ENCODE measurements at places on chromosomes 12 and 14.

GRCh38 chr12:77766224-77766623, 64.5 kb upstream of the NAV3 start:
- DNase-seq, result no peak

DNA sequence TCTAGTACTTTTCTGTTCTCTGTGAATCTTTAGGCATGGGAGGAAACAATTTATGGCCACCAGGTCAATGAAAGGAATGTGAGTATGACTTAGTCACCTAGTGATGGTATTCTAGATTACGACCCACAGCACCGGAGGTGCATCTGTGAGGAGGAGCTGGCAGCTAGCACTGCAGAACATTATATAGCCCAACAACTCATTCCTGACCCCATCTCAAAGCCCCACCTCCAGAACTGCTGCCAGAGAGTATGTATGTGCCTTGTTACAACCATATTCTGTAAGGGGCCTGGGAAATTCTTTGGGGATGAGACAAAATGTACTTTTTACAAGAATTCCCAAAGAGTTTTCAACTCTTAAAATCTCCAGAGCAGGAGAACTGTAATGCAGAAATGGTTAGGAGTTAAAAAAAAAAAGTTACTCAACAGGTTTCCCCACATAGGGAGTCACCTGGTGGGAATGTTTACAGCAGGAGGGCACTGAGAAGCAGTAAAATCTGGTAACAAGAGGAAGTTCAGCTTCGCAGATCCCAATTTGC, 34.9 kb upstream of the CERS5 start:
- no peak for DNase-seq

DNA sequence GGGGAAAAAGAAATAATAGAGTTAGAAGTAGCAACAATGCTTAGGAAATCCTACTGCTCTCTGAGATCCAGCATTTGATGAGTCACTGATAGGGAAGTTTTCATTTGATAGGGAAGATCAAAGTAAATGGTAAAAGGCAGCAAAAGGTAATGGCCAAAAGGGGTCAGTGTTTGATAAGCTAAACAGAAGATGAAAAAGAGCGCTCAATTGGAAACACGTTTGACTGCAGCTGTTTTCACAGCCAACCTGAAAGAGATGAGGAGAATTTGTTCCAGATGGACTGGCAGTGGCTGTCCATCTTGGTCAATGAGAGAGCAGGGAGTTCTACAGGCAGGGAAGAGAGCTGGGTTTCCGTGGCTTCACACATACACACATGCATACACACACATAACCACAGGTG, 264.2 kb downstream of the TMEM132C start:
- DNase-seq, result no peak

DNA sequence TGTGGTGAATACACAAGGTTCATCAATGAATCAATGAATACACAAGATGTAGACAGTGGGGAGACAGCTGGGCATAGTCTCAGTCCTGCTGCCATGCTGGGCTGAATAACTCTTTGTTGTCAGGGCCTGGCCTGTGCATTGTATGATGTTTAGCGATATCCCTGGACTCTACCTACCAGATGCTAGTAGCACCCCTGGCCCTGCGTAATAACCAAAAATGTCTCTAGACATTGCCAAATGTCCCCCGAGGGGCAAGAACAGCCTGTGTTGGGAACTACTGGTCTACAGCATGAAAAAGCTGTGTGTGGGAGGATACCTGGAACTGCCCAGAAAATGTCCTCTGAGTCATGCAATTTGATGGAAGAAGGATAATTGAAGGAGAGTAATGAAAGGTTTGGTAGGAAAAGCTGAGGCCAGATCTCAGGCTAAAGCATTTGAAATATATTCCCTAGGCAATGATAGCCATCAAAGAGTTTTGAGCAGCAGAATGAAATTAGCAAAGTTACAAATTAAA, 128.2 kb downstream of the TMEM30B start:
- DNase-seq, result no peak

DNA sequence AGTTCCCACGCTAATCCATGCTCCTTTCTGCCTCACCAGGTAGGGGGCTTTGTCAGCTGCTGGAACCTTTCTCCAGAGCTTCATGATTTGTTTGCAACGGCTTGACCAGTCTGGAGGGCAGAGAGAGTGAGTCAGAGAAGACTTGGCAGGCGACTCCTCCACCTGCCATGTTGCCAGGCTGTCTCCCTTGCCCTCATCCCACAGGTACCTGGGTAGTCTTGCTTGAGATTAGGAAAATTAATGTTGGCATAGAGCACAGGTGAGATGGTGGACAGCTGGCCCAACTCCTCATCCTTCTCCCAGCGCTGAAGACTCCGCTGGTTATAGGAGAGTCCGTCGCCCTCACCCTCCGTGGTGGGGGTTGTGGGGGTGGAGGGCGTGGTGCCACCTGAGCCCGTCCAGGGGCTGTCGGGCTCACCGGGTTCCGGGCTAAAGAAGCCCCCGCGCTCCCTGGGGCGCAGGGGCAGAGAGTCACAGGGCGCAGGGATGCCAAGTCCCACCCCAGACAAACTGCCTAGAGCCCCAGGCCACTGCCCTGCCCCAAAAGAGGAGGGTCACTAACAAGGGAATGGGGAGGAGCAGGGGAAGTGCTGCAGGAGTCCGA, 18.6 kb downstream of the KMT2D start:
- DNase-seq, result no peak

DNA sequence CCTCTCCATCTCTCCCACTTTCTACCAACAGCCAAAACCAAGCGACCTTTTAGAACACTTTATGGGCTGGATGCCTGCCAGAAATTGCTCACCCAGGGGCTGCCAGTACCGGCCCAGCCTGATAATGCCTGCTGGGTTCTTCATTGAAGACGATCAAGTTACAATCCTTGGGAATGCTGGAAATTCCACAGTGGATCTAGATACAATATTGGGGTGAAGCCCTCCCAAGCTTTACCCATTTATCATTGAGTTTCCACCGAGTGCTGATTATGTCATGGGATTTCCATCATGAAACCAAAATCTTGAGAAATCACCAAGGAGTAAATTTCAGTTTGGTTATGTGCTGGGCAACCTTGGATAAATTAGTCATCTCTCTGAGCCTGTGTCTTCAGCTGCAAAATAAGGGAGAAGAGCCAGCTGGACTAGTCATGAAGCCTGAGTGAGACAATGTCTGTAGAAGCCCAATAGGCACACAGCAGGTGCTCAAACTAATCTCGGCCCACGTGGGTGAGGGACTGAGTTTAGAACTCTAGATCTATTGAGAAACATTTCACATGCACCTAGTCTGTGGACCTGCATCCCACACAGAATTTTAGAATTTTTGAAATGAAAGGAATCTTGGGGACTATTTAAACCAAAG, 75.5 kb upstream of the CLMN start:
- DNase-seq, result no peak

DNA sequence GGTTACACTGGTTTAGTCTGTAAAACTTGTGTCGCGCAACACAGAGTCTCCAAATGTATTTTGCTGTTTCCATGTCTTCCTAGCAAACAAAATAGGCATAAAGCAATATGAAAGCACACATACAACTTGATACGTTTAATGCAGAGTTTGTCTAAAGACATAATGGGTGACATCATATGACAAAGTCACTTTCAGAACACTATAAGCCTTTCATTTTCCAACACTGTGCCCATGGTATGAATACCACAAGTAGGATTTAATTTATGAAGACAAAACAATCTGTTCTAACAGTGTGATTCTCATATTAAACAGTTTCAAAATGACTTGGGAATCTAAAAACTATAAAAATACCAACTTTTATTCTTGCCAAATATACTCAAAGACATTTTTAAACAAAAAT, 58.4 kb downstream of the PTPN21 start:
- no peak for DNase-seq

DNA sequence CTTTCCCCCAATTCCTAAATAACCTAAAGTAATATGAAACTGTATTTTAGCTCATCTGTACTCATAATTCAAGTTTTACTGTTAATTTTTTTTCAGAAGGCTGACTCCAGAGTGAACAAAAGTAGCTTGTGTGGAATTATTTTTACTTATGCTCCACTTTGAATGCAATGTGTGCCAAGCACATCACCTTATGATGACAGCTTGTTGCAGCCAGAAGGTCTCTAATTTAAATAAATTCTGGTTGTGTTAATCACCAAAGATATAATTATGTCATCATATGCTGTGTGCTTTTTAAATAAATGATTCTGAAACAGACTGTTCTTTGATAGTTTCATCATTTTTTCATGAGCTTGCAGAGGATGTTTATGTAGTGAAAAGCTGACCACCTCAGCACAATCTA, 283.1 kb downstream of the TMEM117 start:
- DNase-seq, result no peak

- no peak for DNase-seq
Measured at GRCh38 chr14:100552524-100553125, 34.6 kb downstream of the BEGAIN start.

GRCh38 chr12:94615260-94616181, 34.8 kb downstream of the TMCC3 start:
- DNase-seq, result no peak

- no peak for DNase-seq
Measured at GRCh38 chr14:91232603-91233002, 11.9 kb downstream of the GPR68 start.

GRCh38 chr14:93493054-93493453, 62.3 kb downstream of the UNC79 start:
- no peak for DNase-seq

- no peak for DNase-seq
Measured at GRCh38 chr14:22781301-22781991, 15.0 kb downstream of the OXA1L start.

- DNase-seq, result no peak
Measured at GRCh38 chr14:70915415-70915814, 8.2 kb downstream of the PCNX1 start.

DNA sequence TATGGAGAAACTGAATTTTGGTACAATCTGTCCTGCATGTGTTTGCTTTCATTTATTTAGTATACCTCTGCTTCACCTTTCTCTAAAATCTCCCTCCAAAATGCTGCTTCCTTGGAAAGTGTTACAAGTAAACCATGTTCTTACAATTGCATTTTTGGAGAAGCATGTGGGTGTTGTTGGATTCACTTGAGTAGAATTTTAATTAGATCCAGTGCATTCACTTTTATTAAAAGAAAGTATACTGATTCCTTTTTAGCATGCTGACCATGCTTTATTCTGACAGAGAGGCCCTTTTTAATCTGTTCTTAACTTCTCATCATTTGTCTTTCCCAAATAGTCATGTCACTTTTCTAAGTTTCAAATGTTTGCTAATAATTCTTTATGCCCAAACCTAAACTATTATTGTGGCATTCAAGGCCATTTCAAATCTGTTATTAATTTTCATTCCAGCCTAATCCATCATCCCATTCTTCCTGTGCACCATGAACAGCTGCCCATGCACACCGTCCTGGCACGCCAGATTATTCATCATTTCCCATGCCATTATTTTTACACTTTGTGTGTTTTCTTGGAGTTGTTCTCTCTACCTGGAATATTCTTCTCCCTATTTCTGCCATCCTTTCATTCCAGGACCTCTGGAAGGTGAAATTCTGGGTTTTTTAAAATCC, 90.7 kb downstream of the METTL25 start:
- no peak for DNase-seq

- no peak for DNase-seq
Measured at GRCh38 chr14:76386944-76387782, 11.2 kb downstream of the ESRRB start.

GRCh38 chr12:4161718-4162117, 111.8 kb upstream of the CCND2 start:
- DNase-seq, result no peak

DNA sequence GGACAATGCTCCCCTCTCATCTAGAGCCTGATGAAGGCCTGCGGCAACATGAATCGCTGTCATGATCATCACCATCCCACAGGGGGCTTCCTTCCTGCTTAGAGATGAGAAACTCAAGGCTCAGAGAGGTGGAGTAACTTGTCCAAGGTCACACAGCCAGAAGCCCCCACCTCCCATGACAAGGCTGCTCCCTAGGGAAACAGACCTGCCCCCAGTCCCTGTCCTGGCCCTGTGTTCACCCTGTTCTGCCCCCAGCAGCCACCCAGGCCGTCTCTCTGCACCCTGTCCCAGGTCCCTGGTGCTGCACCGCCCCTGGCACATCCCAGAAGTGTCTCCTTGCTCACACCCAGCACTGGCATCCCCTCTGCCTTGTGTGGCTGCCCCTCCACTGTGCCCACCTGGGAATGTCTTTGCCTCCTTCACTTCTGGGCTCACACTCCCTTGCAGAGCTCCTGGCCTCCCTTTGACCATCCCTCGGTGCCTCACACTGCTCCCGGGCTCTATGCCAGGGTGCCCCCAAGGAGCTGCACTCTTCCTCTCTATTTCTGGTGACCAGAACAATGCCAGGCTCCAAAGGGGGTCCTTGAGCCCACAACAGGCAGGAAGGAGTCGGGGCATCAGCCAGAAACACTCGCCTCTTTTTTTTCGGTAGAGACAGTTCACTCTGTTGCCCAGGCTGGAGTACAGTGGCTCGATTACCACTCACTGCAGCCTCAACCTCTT, 70.5 kb downstream of the BCL11B start:
- DNase-seq, result no peak

DNA sequence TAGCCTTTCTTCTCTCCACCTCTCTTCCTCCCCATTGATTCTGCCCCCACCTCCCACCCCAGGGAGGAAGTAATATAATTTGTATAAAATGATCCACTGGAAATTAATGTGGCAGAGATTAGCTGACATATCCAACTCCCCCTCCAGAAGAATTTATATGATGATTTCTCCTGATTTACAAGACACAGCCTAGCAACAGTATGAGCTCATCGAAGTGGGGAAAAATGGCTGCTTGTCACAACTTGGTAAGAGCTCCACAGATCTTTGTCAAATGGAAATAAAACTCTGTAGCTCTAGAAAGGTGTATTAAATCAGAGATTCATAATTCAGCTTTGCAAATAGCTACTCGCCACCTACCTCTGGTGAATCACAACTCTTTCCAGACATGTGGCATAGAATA, 195.7 kb downstream of the NOVA1 start:
- no peak for DNase-seq

GRCh38 chr14:32372154-32372553, 43.1 kb downstream of the AKAP6 start:
- DNase-seq, result no peak

DNA sequence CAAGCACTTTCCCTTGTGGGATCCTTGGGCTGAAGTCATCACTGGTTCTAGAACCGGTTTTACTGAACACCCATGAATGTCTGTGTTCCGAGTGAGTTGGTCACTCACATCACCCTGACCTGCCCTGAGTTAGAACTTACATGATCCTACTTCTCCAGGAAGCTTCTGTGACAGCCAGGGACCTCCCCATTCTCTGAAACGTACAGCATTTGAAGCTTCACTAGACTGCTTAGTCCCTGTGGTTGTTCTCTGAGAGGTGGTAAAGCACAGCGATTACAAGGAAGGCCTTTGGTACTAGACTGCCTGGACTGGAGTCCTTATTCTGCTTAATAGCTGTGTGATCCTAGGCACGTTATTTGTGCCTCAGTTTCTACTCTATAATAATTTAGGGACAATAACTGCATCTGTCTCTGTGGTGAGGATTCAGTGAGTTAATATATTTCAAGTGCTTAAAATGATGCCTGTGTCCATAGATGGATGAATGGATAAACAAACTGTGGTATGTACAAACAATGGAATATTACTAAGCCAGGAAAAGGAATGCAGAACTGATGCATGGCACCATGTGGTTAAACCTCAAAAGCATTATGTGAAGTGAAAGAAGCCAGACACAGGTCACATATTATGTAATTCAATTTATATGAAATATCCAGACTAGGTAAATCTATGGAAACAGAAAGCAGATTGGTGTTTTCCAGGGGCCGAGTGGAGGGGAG, 54.7 kb upstream of the DDX11 start:
- no peak for DNase-seq

GRCh38 chr12:16034136-16034817, 123.1 kb downstream of the DERA start:
- no peak for DNase-seq

GRCh38 chr14:76773188-76773885, 12.1 kb downstream of the VASH1 start:
- no peak for DNase-seq

GRCh38 chr12:6909421-6910145, 4.8 kb upstream of the ENO2 start:
- no peak for DNase-seq

Measured in activated CD8-positive, alpha-beta memory T cell treated with anti-CD3 and anti-CD28 coated beads for 1 hour (primary cell).